Stimulated activated CD8-positive, alpha-beta memory T cell treated with anti-CD3 and anti-CD28 coated beads, Interleukin-4, amount 100 ng/mL, for 4 hours (primary cell): ENCODE measurements at places on chromosomes 4 and X.

DNA sequence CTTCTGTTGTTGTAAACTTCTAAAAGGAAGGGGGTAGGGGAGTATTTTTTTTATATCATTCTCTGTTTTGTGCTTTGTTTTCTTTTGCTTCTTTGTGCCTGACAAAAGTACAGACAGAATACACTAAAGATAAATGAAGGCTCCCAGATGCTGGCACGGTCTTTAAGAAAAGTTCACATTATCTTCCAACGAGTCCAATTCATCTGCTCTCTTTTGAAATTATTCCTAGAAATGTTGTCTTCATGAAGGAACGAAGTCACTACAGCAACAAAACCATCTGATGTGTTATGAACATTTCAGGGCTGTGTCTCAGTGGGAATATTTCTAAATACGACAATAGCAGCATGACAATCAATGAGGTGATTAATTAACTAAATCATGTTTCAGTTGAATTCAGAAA, 813.8 kb upstream of the HTR2C start:
- DNase-seq: no peak

DNA sequence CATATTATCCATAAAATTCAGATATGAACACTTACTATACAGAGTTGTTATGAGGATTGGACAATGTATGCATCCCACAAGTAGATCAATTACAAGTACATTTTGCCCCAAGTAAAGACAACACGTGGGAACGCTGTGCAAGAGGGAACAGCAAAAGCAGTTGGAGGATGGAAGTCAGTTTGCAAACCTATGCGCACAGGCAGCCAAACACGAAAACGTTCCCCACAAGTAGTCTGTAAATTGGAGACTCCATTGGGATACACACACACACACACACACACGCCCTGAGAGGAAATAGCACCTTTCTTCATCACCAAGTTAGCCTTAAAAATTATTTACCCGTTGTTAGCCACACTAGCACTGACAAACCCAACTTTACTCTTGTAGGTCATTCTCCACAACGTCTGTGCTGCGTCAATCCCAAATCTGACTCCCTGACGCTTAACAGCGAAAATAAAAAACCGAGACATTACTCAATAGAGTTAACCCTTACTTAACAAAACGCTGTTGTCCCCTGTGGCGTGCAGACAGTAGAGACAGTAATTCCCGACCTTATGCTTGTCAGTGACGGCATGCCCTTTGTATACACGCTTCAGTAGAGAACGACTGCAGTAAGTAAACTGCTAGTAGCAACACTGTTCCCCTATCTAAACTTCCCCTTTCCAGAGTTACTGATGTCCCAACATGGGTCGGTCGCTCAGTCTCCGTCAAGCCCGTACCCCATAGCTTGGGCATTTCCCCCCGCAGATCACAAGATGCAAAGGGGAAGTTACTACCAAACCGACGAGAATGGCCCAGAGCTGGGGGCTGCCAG, 730 bp downstream of the MANBA start:
- DNase-seq: no peak

DNA sequence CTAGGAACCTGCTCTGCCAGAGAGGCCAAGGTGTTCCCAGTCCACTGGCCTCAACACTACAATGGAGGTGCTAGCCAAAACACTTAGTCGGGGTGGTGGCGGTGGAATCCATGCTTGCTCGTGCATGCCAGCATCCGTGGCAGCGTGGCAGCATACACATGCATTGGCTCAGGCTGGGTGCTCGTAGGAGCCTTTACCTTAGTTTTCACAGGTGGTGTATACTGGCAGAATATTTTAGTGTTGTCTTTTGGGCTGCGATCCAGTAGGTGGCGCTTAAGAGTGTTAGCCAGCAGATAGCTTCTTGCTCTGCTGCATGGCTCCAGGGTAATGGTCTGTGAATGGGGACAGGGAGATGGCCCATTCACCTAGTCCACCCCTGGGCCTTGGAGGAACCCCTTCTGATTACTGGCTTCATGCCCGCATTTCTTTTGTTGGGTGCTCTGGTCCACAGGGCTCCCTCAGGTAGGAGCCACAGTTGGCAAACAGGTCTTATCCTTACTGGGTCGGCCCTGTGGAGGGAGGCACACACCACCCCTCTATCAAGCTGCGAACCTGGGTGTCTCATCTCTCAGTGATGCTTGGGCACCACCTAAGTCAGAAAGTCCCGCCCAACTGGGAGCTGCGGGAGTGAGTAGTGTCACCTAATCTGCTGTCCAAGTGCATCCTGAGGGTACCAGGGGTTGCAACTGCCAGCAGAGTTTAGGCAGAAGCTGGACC, 40.0 kb downstream of the RIPPLY1 start:
- DNase-seq: no peak

- DNase-seq: no peak
These were observed 126.8 kb upstream of the MAMLD1 start for GRCh38 chrX:150236327-150236726.

DNA sequence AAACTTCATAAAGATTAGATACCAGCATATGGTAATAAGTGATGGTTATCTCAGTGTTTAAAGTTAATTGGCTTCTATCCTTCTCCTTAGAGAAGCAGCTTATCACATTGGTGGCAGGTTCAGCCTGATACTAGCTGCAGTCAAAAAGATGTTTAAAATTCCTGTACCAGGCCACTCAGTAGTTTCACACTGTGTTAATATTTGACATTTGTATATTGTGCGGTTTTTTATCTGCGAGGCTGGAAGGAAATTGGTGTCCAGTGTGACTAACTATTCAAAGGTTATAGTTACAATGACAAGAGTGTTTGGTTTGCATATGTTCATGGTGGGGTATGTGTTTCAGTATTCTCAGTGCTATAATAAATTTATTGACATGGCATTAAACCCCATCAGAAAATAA, 27.5 kb upstream of the TBC1D8B start:
- no peak for DNase-seq

DNA sequence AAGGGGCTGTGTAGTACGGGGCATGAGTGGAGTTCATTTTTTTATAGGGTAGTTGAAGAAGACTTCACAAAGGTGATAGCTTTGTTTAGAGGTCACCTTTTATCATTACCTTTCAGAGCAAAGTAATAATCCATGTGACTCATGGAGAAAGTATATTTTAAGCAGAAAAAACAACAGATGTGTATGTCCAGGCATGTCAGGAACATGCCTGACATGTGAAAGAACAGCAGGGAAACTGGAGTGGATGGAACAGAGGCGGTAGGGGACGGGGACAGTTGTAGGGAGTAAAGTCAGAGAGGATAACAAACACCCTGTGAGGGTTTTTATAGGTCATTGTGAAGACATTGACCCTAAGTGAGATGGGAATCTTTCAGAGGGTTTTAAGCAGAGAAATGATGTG, 107.6 kb downstream of the USP9X start:
- DNase-seq: no peak

GRCh38 chr4:8267077-8267476, 2.5 kb upstream of the HTRA3 start:
- no peak for DNase-seq

- no peak for DNase-seq
These were observed 335.8 kb downstream of the PABPC4L start for GRCh38 chr4:133865612-133866327.

- DNase-seq: no peak
These were observed 11.0 kb upstream of the SH3TC1 start for GRCh38 chr4:8188085-8188484.

- no peak for DNase-seq
These were observed 351.7 kb upstream of the FAM241A start for GRCh38 chr4:111793433-111794091.

- no peak for DNase-seq
These were observed 32.0 kb upstream of the MAN2B2 start for GRCh38 chr4:6542951-6543350.

DNA sequence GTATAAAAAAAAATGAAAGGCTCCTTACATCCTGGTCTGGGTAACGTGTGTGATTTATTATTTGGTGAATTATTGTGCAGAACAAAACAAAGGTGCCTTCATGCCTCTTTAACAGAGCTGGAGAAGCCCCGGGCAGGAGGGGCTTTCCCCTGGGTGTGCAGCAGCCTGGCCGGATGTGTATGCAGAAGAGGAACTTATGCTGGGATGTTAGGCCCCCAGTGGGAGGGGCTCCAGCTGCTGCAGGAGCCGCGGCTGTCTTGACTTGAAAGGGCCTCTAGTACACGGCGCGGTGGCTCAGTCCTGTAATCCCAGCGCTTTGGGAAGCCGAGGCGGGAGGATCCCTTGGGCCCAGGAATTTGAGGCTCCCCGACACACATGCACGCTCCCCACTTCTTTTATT, 16.0 kb downstream of the CCNQ start:
- no peak for DNase-seq

DNA sequence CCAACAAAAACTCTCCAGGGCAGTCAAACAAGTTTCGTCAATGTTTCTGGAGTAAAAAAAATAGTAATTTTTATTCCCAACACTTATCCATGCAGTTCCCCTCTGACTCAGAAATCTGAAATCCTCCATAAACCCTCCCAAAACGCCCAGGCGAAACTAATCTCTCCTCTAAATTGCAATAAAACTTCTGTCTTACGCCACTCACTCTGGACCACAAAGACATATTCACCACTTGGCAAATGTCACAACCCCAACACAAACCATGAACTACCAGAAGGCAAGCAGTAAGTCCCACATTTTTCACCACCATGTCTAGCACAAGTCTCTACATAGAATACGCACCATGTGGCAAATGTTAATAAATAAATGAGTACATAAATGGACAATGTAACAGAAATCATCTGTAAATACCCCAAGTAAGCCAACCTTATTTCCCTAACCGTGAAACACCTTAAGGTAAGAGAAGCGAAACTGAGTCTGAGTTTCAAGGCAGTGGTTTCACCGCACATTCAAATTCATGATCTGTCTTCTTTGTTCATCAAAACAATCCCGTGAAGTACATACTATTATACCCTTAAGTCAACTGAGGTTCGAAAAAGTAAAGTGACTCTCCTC, 1.6 kb downstream of the PAPSS1 start:
- no peak for DNase-seq

DNA sequence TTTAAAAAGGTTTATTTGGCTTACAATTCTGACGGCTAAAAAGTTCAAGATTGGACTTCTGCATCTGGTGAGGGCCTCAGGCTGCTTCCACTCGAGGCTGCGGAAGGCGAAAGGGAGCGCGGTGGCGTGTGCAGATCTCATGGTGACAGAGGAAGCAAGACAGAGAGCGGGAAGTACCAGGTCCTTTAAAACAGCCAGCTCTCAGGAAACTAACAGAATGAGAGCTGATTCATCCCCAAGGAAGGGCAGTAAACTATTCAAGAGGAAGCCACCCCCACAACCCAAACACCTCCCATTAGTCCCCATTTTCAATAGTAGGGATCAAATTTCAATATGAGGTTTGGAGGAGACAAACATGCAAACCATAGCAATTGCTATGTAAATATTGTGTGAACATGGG, 2144.2 kb upstream of the AGA start:
- no peak for DNase-seq

DNA sequence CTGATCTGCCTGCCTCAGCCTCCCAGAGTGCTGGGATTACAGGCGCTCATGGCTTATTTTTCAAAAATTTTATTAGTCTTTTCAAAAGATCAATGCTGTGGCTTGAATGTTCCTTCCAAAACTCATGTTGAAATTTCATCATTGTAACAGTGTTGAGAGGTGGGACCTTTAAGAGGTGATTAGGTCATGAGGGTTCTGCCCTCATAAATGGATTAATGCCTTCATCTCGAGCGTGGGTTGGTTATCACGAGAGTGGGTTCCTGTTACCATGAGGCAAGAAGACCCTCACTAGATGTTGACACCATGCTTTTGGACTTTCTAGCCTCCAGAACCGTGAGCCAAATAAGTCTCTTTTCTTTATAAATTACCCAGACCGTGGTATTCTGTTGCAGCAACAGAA, 30.3 kb downstream of the EIF2S3 start:
- DNase-seq: no peak
